Stimulated activated memory B cell treated with anti-CD40 and anti-IgM and Interleukin-4, amounts not matched to agents 10 μg/mL and 1 μg/mL and 100 μg/mL, for 72 hours (primary cell): ENCODE measurements at places on chromosomes 2 and 18.

DNA sequence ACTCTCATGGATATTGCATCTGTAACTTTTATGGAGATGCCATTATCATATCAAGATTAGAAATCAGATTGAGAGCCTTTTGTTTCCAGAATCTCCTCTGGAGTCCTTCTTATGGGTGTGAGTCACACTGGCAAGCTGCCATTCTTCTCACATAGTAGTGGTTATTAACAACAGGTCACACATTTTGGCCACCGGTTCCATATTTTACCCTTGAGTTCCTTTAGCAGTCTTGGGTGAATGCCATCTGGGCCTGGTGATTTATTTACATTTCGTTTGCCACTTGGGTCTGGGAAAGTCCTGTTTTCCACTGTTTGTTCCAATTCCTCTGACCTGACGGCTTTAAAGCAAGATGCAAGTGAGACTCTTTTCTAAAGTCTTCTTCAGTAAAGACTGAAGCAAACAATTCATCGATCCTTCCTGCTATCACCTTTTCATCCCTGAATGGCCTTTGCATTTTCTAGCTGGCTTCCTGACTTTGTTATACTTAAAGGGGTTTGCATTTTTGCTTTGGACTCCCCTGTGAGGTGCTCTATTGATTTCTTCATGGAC is 80.5 kb upstream of the CAVIN2 start:
- ATAC-seq: no peak

- ATAC-seq: no peak
Observed at GRCh38 chr2:3040496-3041140, 337.0 kb downstream of the EIPR1 start.

GRCh38 chr2:54267577-54267976 is 11.5 kb upstream of the TSPYL6 start:
- ATAC-seq: no peak

DNA sequence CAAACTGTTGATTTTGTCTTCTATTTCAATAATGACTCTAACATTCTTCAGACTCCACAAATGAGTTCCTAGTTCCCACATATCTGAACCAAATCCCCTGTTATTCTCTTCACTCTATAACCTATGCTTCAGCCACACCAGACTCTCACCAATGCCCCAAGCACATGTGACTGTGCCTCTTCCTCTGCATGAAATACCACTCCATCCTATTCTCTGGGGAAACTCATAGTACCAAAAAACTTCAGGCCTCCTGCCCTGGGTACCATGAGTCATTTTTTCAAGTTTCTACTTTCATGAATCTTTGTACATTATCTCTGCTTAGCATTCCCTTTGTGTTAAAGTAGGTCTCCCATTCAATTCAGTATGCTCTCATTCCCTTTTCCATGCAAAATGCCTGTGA is 353.2 kb downstream of the ZEB2 start:
- ATAC-seq: no peak

DNA sequence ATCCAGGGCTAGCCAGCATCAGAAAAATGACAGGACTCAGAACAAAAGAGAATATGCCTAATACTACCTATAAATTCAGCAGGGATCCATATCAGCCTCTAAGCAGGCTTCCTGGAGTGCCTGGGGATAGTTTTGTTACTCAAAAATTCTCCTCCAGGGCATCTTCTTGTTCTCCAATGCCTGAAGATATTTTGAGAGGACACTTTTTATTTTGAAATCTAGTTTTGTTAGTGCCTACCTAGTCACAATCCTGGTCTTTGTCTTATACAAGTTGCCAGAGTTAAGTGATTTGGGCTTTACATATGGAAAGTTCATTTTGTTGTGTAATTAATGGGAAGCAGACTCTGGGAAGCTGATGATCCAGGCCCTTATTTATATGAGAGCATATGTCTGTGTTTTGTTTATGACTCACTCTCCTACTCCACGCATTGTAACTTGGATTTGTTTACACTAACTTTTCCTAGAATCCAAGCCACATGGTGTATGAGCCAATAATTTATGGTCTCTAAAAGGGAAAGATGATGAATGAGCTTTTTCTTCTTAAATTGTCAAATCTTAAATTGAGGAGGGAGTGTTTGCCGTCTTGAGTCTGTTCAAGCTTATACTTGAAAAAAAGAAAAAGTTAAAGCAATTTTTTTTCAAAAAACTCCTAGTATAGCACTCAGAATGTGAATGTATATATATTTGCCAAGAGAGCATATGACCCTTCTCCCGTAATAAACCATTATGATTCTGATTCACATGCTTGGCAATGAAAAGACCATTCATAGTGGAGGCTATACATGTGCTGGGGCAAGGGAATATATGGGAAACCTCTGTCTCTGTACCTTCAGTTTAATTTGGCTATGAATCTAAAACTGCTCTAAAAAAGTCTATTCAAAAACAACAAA is 370.3 kb downstream of the SETBP1 start:
- no peak for ATAC-seq

- ATAC-seq: no peak
Observed at GRCh38 chr18:12333506-12334290, 25.7 kb downstream of the TUBB6 start.

GRCh38 chr2:24912986-24913385 is 7.1 kb downstream of the ADCY3 start:
- no peak for ATAC-seq

GRCh38 chr2:106307860-106308259 is 113.8 kb upstream of the UXS1 start:
- ATAC-seq: peak; percentile 74

- ATAC-seq: no peak
Observed at GRCh38 chr18:78725426-78725825, 254.2 kb upstream of the SALL3 start.

DNA sequence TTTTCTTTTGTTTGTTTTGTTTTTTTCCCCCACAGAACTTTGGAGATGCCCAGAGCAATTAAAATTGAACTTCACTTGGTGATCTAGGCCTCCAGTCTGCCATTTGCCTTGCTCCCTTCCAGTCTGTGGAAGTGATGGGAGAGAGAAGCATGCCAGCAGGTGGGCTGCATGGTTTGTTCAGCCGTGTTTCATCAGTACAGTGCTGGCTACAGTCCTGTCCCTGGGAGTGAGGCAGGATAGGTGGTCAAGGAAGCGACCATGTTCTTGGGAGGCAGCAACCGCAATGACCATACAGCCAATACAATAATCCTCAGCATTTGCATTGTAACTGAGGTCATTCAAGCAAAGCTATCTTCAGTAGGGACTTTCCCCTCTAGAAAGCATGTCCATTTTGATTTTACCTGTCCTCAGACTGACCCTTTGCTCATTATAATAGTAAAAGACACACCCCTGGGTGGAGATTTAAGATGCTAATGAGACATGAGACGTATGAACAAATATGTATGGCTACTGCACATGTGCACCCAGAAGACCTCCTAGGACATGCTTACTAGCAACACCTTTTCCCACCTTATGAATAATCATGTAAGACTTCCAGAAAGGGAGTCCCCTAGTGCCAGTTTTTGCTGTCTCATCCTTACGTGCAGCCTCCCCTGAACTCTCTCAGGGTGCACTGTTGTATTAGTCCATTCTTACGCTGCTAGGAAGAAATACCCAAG is 11.1 kb upstream of the LIPG start:
- no peak for ATAC-seq

GRCh38 chr2:70941701-70942100 is 6.0 kb downstream of the ATP6V1B1 start:
- no peak for ATAC-seq

DNA sequence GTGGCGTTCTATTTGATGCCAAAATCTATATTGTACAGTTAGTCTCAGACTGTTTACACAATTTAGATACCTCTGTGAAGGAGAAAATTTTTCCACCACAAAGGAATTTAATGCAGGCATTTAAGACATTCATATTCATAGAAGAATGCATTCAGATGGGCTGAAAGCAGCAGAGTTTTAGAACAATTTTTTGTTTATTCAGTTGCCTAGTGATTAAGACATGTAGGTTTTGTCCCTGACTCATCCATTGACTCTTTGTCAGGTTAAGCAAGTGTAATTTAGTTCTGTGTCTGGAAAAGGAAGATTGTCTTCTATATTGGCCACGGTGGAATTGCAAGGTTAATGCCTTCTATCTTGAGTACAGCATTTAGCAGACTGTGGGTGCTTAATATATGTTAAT is 515.0 kb downstream of the PARD3B start:
- ATAC-seq: no peak

DNA sequence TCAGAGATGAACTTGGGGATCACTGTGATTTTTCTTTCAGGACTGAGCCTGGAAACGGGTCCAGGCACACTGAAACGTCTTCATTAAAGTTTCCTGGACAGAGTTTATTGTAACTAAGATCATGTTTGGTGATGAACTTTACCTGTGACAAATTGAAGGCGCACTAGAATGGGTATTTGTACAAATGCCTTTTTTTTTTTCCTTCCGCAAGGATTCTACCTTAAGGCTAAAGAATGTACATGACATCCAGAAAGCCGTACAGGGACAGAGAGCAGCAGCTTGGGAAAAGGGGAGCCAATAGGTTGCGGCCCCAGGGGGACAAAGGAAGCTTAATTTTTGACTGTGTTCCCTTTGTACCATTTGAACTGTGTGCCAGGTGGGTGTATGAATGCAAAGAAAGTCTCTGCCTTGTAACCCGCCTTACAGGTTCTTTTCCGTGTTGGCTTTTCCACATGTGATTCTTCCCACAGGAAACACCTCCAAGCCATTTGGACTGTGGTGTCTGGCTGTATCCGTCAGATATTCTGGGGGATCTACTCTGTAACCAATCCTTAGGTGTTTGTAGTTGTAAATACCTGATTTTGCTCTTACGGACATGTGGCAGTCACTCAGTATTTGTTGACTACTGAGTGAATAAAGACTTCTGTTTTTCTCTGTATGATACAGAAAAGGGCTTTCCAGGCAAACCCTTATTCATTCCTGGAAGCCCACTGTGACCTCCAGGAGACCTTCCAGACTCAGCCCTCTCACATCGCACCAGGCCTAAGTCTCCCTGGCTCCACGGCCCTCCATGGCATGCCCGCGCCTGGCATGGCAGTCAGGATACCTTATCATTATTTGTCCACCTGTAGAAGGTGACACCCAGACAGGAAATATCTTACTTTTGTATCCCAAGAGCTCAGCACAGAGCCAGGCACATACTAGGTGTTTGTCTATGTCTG is 1.1 kb downstream of the LRRFIP1 start:
- no peak for ATAC-seq

DNA sequence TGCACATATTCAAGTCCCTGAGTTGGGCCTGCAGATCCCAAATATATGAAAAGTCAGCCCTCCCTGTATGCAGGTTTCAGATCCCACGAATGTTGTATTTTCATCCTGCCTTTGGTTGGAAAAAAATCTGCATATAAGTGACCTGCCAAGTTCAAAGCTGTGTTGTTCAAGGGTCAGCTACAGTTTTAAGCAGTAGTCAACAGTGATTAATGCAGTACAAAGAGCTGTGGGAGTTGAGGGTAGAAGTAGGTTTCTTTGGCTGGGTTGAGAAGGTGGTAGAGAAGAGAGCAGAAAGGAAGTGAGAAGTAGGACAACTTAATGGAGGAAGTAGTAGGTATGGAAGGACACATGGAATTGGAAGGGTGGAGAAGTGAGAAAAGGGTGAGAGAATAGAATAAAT is 127.9 kb downstream of the ANKRD44 start:
- no peak for ATAC-seq

DNA sequence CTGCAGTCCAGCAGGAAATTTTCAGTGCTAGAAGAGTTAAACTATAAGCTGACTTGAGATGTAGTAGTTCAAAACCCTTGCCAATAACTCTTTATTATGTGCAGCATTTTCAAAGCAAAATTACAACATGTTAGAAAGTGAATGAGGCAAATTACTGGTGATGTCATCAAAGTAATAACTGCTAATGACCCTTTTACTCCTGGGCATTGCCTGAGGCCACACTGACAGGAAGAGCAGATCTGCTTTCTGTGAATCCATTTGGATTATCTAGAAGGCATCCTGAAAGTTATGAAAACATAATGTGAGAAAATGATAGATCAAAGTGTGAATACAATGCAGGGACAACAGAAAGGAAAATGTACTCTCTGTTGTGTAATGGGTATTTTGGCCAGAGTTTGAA is 139.6 kb upstream of the TRIB2 start:
- no peak for ATAC-seq

DNA sequence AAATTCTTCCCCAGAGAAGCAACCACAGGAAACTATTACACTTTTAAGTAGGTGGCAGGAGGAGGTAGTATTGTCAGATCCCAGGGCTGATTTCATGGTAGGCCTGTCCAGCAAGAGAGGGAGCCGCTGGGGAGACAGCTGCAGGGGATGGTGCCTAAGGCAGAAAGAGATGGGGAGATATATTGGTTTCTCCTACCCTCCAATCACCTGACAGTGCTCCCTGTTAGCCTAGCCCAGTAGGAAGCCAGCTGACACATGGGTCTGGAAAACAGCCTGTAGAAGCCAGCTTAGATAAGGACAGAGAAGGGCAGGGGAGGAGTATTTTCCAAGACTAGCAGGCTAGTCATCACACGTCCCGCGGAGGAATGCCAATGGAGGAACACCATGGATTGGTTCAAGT is 8.2 kb upstream of the SPOPL start:
- ATAC-seq: no peak

- no peak for ATAC-seq
Observed at GRCh38 chr2:25478736-25479135, 137.0 kb upstream of the DNMT3A start.

- peak; percentile 2 for ATAC-seq
Observed at GRCh38 chr2:2664989-2665833, 334.1 kb upstream of the MYT1L start.

DNA sequence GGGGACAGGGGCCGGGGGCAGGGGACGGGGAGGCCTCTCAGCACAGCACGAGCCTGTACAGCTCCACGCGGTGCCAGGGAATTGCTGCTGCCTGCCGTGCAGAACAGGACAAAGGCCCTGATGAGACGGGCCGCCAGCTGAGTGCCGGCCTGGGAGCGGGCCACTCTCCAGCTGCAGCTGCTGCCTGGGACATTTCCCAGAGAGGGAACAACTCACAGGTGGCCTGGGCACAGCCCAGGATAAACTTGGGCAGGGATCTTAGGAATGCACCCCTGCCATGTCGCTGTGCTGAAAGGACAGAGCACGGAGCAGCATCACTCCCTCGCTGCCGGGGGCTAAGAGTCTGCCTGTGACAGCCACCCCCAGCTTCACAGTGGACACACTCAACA is 38.8 kb downstream of the CENPO start:
- ATAC-seq: no peak

DNA sequence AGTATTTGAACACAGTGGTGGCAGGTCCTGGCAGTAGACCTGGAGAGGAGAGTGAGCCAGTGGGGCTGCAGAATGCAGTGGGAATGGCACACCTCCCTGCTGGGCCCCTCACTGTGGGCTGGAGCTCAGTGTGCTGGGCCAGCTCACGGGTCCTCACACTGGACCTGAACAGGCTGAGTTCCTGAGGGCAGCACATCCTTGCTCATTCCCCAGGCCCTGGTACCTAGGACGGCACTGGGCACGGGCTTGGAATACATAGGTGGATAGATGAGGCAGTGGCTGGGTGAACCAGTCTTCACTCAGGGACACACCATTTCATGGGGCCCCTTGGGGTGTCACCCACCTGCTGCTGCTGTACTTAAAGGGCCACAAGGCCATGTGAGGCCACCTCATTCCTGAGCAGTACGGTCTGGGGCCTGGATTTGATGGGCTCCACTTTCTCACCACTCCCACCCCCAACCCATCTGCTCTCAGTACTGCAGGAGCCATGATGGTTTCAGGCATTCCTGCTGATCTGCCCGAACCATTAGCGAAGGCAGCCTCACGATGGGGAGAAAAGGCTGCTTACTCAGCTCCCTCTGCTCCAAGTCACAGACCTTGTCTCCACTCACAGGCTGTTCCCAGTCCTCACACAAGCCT is 4.2 kb downstream of the TMEM177 start:
- ATAC-seq: no peak
